ENCODE measurements at places on chromosomes 13 and 19.

DNA sequence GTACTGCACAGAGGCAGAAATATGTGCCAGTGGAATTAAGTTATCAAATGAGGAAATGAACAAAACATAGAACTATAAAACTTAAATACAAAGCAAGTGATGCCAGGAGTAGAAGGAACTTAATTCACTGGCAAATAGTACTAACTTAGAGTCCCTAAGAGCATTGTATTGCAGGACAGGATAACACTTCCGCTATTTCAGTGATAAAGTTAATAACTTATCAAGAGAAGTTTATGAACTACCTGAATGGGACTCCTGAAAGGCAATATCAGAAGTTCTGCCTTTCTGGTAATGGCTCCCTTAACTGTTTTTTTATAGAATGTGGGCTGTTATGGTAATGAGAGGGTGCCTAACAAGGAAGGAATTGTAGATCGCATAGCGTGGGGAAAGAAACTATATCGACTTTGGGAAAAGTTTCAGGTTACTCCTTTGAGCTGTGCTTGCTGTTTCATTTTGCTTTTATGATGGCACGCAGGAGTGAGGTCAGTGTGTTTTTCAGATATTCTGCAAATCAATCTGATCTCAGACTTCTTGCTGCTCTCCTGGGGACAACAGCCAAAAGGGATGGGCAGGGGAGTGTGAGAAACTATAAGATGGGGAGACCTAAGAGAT is 95.3 kb upstream of the MLNR start:
- no peak for DNase-seq

DNA sequence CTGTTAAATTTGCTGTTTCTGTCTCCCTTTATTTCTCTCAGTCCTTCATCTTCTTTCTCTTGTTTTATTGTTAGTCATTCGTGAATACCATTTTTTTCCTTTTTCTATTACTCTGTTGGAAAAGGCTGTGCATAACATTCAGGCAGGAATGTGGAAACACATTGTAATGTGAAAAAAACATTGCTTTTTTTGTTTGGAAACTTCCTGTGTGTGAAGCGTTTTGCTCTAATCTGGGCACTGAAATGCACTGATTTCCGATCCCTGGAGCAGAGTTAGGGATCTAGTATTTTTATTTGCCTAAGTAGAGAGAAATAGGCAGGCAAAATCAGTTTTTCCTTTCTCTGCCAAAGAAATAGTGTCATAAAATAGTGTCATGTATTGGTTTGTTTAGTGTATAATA is 155.5 kb downstream of the PCCA start:
- DNase-seq, result no peak

- DNase-seq, result peak; percentile 92
Observed at GRCh38 chr13:98216135-98216565, 39.1 kb upstream of the RNF113B start.

- no peak for DNase-seq
Observed at GRCh38 chr13:83168590-83168989, 713.7 kb downstream of the SLITRK1 start.

DNA sequence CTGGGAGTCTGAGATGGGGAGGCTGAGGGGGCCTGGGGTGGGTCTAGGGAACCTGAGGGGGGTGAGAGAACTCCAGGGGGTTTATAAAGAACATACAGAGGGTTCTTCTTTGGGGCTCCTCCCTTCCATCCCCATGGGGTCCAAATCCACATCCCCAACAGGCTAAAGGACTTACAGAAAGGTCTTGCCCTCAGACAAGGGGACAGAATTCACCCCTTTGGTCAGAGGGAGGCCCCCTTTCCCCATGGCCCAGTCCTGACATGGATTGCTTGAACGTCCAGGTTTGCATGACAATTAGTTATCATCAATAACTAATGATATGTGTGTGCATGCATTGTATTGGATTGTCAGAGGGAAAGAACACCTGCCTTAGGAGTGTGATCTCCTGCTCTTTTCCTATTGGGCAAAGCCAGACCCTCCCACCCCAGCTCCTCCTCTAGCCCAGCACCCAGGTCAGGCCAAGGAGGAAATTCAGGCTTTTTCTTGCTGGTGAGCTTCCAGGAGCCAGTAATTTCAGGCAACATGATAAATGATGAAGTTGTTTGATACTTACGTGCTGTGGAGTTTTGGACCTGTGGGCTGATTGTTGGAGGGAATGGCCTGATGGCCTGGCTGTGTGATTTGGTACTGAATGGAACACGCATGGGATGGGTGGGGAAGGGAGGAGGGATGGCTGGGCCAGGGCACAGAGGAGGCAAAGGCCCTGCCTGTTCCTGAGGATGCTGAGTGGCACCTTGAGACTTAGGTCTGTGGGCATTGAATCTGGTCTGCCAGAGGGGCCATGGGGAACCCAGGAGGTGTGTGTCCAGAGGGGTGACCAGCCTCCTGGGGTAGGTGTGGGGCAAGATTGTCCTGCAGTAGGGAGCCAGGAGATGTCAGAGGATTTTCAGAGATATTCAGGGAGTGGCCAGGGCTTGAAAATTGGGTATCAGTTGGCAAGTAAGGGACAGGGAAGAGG is 1.1 kb downstream of the KLHL26 start:
- no peak for DNase-seq

- DNase-seq, result no peak
Observed at GRCh38 chr13:101121608-101122007, 294.7 kb downstream of the NALCN start.

DNA sequence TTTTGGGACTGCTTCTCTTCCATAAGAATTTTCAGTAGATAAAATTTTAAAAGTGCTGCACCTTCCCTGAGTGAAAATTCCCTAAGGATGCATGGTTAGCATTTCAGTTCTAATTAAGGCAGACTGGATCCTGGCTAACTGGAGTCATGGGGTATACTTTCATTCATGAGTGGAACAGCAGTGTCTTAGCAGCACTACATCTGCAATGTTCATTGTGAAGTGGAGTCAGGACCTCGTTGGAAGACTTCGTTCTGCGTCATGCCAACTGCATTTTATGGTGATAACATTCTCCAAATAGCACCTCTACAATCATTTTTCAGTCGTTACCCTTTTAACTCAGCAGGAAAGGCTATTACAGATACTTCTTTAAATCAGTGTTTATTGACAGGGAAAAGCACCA is 25.5 kb downstream of the PHF11 start:
- DNase-seq, result no peak

- DNase-seq, result no peak
Observed at GRCh38 chr13:51346397-51346796, 6.9 kb downstream of the SERPINE3 start.

- DNase-seq, result no peak
Observed at GRCh38 chr19:1446713-1447481, 3.0 kb upstream of the APC2 start.

DNA sequence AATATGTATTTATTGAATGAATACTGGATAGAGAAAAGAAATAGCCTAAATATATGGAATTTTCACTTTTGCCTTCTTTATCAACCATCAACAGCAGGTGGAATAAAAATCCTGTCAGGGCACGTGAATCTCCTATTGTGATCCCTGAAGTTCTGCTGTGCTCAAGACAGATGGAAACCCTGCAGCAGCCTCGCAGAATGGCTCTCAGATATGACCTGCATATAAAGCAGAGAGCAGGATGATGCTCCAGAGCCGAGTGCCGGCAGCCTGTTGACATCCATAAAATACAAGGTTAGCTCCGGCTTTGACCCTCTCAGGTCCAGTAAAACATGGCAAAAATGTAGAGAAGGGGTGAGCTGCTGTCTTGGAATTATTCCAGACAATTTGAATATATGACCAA is 659.3 kb downstream of the DIAPH3 start:
- no peak for DNase-seq

- DNase-seq, result peak; percentile 39
Observed at GRCh38 chr19:788983-789700, 8.1 kb upstream of the PTBP1 start.

DNA sequence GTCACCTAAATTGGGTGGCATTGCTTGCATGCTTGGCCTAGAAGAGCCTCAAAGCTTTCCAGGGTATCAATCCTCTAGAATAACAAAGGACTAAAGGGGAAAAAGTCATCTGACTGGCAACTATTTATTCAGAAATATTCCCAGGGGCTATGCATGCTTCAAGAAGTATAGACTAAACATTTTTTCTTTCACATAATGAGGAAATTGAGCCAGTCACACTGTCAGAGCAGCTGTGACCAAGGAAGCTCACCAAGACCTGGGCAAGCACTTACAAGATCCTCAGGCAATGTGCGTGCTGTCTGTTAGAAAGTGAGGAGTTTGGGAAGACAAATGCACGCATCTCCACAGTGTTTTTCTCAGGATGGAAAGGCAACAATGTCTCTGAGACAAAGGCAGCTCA is 747.2 kb downstream of the DIAPH3 start:
- DNase-seq, result no peak

DNA sequence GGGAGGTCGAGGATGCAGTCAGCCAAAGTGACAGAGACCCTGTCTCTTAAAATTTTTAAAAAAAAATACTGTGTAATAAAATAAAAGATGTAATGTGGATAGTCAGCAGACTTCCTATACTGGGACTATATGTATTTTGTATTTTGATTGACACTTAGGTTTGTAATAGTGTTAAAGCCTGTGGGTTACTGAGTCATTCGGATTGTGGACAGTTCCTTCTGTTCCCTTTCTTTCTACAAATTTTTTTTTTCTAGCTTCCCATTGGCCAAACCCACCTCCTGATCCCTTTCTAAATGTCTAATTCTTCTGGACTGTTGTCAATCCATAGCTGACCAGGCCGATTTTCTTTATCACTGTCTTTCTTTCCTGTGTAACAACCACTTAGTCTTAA is 108.0 kb downstream of the DNAJC3 start:
- peak; percentile 37 for DNase-seq

DNA sequence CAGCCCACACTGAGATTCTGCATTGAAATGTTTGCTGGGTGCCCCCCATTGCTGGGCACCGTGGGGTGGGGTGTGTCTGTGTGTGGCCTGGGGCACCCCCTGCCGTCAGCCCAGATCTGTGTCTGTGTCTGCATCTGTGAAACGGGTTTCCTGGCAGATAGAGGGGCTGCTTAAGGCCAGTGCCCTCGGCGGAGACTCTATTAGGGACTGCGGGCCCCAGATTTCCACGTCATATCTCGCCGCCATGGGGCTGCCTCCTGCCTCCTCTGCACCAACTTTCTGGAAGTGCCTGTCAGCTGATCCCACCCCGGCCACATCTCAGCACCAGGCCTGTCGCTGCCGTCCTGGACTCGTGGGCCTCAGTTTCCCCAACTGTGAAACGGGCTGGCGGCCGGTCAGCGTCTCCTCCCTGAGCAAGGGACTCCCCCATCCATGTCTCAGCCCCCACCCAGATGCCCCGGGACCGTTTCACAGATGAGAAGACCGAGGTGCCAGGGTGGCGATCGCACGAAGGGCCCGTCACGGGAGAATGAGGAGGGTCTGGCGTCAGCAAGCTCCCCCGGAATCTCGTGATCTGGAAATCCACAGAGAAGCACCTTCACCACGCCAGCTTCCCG is 21.4 kb downstream of the ARID3A start:
- DNase-seq, result no peak

All from EL (cell line).